ENCODE measurements at places on chromosomes 4 and X.

GRCh38 chr4:95610061-95610569 is 61.3 kb upstream of the UNC5C start:
- DNase-seq, result no peak

- no peak for DNase-seq
Observed at GRCh38 chr4:38954727-38955126, 77.5 kb downstream of the TMEM156 start.

DNA sequence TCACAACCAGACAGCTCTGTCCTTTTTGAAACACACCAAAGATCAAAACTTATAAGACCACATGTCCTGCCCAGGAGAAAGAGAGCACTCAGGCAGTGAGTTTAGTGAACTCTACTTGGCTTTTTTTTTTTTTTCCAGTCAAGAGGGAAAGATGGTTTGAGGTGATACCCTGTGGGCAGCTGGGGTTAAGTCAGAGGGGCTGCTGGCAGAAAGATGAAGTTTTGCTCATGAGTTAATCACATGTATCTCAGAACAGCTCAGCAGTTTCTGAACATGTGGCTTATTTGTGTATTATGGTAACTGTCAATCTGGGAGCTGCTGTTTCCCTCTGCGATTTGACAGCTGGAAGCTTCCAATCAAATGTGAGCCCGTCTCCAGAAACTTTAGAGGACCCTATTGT is 56.4 kb upstream of the MAP3K15 start:
- no peak for DNase-seq

- no peak for DNase-seq
Observed at GRCh38 chr4:48275247-48275646, 5.6 kb upstream of the TEC start.

GRCh38 chrX:40100141-40100536 is 2.4 kb upstream of the BCOR start:
- no peak for DNase-seq

Data from activated CD4-positive, alpha-beta T cell treated with anti-CD3 and anti-CD28 coated beads, Interleukin-2, amount 50 U/mL, for 24 hours (primary cell).